Kidney (tissue), 22 donors: ENCODE measurements at places on chromosomes 3 and 15. TPM values are rescaled to one million over a fixed set of nuclear protein-coding genes. Genes with fewer than 3 reads are reported as not detected.

The STRIT1 gene
- not detected for total RNA-seq

The NEIL1 gene
- total RNA-seq = 42.9 TPM

The AQP9 gene
- 1.4 TPM for total RNA-seq

The C3orf49 gene
- total RNA-seq = not detected

The SH2D7 gene
- total RNA-seq = not detected

The NUSAP1 gene
- 6.7 TPM for total RNA-seq
